ENCODE measurements at places on chromosomes 12 and 14. TPM values are rescaled to one million over a fixed set of nuclear protein-coding genes. Genes with fewer than 3 reads are reported as not detected.

- no peak for DNase-seq
Measured at GRCh38 chr12:101802486-101802885, 28.3 kb downstream of the GNPTAB start.

DNA sequence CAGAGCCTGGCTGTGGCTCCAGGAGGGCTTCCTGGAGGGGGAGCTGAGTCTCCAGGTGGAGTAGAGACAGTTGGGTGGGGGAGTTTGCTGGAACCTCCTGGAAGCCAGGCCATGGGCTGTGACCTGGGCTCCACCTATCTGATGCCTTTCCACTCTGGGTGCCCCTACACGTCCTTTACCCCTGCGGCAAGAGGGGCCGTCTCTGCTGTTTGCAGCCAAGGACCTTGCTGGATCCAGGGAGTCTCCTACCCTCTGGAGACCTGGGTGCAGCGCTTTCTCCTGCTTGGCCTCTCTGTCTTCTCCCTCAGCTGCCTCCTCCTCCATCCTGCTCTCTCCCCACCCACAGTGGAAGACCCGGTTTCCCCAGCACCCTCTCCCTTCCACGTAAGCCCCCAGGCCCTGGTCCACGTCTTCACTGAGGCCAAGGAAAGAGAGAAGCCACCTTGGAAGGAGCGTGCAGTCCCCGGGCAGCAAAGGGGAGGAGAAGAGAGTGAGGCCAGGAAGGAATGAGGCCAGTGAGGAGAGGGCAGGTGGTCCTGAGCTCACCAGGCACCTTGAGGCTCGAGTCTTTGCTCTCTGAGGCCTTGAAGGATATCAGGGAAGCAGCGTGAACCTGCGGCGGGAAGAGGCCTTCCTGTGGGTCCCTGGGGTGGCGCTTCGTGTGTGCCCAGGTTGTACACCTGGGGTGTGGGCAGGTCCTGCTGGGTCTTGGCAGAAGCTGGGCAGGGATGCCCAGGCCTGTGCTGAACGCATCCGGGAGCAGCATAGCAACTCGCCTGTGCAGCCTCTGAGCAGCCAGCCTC is 294.3 kb upstream of the RTL1 start:
- no peak for DNase-seq

GRCh38 chr12:42779186-42779859 is 189.8 kb upstream of the PRICKLE1 start:
- no peak for DNase-seq

DNA sequence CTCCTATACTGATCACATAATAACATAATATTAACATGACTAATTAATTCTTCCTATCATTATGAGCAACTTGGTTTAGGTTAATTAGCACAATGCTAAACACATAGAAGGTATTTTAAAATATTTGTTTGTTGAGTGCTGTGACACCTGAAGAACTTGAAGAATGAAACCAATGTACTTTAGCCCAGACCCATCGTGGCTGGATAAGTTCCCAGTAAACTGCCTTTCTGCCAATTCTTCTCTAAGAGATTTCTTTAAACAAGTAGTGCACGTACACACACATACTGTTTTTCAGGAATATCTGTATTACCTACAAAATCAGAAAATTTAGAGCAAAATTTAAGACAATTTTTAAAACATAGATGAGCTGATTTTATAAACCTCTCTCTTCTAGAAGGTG is 207.4 kb upstream of the SSTR1 start:
- DNase-seq, result peak; percentile 15

GRCh38 chr12:58681730-58682129 is 238.6 kb downstream of the LRIG3 start:
- DNase-seq, result no peak

- DNase-seq, result peak; percentile 95
Measured at GRCh38 chr12:111409780-111410430, 4.2 kb downstream of the SH2B3 start.

DNA sequence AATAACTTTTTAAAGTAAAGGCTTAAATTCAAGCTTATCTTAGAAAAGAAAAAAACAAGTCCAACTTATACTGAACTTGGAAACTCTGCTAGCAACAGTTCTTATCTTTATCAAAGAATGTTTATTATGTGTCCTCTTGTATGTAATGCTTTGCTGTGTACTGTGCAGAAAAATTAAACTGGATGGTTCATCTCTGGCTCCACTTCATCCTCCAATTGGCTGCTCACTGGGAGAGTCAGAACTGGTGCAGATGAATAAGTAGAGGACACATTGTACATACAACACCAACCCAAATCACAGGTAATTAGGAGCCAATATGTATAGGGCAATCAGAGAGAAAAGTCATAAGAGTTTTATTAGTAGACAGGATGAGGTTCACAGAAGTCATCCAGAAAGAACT is 123.6 kb upstream of the NAP1L1 start:
- no peak for DNase-seq

GRCh38 chr12:130145731-130146130 is 16.5 kb upstream of the FZD10 start:
- DNase-seq, result no peak

DNA sequence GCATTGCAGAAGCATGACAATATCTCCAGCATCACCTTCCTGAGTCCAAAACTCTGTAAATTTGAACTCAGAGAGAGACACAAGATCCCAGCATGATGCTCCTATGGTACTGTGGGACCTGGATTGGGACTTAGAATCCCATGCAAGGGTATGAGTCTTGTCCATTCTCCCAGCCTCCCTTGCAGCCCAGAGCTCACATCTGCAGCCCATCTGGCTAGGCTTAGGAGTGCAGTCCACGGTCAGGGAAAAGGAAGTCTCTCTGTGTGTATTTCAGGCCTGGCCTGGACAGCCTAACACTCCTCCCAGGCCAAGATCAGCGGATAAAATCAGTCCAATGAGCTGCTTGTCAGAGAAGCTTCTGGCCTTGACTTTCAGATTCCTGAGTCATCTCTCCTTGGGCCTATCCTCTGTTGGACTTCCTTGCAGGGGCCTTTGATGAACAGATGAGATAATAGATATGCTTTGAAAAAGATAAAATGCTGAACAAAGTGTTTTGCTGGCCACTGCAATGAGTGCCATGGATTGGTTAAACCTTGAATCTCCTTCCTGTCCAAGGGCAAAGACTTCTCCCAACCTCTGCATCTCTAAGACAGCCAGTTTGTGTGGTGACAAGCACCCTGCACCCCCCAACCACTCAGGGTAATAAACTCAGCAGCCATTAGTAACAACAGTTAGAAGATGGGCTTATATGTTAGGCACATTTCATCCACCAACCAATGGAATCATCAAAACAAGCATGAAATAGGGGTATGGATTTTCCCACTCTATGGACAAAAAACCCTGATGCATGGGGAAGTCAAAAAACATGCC is 412.8 kb upstream of the TBX3 start:
- DNase-seq, result no peak

DNA sequence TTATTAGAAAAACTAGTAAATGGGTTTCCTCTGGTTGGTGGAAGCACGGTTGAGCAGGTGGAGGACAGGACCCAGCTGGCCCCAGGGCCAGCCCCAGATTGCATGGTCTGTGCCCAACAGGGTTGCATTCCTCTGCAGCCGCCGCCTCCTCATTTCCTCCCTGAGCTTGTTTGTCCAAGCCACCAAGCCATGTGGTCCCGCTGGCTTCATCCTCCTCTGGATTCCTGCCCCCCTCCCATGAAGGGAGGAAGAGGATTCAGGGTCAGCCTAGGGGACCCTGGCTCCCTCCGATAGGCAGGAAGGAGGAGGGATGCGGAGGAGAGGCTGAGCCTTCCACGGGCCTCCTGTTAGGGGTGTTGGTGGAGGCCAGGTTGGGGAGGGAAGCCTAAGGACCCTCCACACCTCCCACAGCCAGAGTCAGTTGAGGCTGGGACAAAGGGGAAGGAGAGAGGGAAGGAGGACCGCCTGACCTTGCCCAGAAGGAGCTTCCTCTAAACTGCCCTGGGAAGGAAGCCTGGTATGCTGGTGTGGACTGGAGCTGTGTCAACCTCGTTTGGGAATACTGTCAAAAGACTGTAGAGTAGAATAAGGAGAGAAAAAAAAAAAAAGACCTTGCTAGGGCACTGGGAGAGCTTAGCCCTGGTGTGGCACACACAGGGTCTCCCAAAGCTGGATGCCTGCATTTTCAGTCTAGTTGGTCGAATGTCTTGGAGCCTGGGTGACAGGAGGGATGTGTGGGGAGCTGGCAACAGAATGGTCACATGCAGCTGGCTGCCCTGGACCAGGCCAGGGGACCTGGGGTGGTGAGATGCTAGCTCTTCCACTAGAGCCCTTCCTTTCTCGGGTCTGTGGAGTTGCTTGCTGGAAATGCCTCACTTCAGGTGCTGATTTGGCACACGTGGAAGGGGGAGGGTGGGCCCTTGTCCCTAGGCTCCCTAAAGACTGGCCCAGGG is 42.4 kb downstream of the PLEKHG3 start:
- no peak for DNase-seq

- no peak for DNase-seq
Measured at GRCh38 chr12:5437589-5437988, 5.7 kb downstream of the NTF3 start.

DNA sequence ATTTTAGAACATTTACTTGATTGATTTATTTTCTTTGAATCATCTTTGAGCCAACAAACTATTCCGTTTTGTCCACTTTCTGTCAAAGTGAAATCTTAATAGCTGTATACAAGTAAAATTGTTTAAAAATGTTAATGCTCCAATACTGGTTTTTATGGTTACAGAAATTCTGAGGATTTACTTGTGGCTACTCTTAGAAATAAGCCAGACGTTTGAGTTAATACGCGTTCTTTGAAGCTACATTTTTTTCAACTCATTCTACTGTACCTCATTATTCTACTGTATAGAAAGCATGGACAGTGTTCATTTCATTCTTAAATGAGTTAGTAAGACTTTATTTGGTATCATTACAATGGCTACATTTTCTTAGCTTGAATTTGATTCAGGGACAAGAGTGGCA is 996.2 kb upstream of the FLRT2 start:
- DNase-seq, result no peak

- DNase-seq, result no peak
Measured at GRCh38 chr12:62955678-62956077, 20.7 kb upstream of the PPM1H start.

The CCDC88C gene
- 0.36 TPM for total RNA-seq
